H1 (cell line): ENCODE measurements at places on chromosomes 3 and 15.

- DNase-seq: peak; percentile 93
- peak within 1 kb of the TSS; percentile 86 for H3K27ac ChIP-seq
Measured at GRCh38 chr15:48177766-48178647, at the start of gene MYEF2. Gene MYEF2, minus strand, starts transcription at chr15:48178295. Its CDS starts 58 bp downstream, at chr15:48178237.

GRCh38 chr3:13023971-13024764 is 49.1 kb downstream of the IQSEC1 start:
- DNase-seq: no peak
- no peak overlapping the region for H3K27ac ChIP-seq
- H3K27me3 ChIP-seq: no peaks in the 10 kb centered on the region; the same call in 1 of the 2 replicates
- H3K4me3 ChIP-seq: no peak overlapping the region

DNA sequence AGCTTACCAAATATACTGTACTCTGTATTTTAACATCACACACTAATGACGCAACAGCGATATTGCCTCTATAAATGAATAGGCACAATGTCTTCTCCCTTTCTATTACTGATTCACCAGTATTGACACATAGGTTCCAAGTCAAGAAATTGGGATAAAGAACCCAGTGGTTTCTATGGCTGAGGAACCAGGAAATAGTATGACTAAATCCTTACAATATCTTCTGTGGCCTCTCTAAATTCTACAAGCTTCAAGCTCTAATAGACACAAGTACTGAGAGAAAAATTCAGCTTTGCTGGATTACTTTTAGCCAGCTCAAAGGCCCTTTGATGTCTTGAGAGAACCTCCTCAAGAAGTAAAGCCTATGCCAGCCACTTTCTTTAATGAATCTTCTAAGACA is 162.5 kb downstream of the DPH6 start:
- H3K27me3 ChIP-seq: no peaks in the 10 kb centered on the region
- H3K36me3 ChIP-seq: no peaks in the 10 kb centered on the region
- no peaks in the 10 kb centered on the region for H3K4me1 ChIP-seq
- H3K27ac ChIP-seq: no peak overlapping the region
- no peak overlapping the region for H3K4me3 ChIP-seq

GRCh38 chr3:151901644-151902285 is 28.3 kb downstream of the SUCNR1 start:
- DNase-seq: no peak
- H3K36me3 ChIP-seq: no peaks in the 10 kb centered on the region
- no peaks in the 10 kb centered on the region for H3K4me1 ChIP-seq
- no peaks in the 10 kb centered on the region for H3K27me3 ChIP-seq
- H3K27ac ChIP-seq: no peak overlapping the region

DNA sequence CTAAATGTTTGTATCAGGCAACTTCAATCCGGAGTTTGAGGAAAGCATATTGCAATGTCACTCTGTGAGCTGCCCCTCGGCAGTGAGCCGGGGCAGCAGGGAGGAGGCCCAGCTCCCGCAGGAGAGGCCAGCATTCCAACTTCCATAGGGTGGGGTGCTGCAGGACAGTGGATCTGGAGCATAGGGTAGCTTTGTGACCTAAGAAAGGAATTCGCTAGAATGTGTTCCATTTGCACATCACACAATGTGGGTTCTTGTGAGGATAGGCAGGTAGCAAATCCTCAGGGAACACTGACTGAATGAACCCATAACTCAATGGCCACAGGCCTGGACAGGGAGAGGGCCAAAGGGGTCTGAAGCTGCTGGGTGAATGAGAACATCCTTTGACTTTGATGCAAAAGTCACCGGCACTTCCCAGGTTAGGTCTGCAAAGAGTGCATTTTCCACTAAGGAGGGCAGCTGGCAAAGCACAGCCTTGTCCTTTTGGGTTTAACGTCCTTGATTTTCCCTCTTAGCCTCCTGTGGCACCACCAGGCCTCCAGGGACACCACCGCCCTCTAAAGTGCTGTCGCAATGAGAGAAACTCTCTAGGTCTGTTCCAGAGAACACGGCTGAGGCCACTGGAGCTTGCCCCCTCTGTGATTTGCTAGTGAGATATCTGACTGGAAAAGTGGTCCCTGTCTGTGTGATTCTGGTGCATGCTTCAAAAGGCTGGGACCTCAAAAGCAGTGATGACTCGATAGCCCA is 36.2 kb downstream of the GABRB3 start:
- no peak for DNase-seq
- H3K4me1 ChIP-seq: peaks cover 11% of the 10 kb centered on the region
- no peaks in the 10 kb centered on the region for H3K27me3 ChIP-seq

- no peak overlapping the region for H3K4me3 ChIP-seq
- H3K36me3 ChIP-seq: no peaks in the 10 kb centered on the region
- no peak for DNase-seq
- peaks cover 22% of the 10 kb centered on the region for H3K27me3 ChIP-seq
Measured at GRCh38 chr3:128996726-128997125, 2.9 kb upstream of the CFAP92 start.

DNA sequence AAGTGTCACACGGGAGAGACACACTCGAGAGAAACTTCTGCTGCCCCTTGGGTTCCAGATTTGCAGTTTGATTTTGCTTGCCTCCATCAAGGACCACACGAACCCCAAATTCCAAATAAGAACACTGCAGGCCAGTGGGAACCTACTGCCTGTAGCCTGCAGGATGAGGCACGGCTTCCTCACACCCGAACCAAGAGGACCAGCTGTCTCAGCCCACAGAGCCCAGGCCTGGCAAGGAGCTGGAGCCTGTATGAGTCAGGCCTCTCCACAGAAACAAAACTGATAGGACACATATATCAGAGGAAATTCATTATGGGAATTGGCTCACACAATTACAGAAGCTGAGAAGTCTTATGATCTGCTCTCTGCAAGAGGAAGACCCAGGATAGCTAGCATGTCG is 188.1 kb upstream of the NSMCE3 start:
- H3K4me3 ChIP-seq: no peak overlapping the region
- no peaks in the 10 kb centered on the region for H3K36me3 ChIP-seq
- H3K4me1 ChIP-seq: no peaks in the 10 kb centered on the region
- H3K27me3 ChIP-seq: no peaks in the 10 kb centered on the region
- H3K27ac ChIP-seq: no peak overlapping the region
- DNase-seq: no peak

DNA sequence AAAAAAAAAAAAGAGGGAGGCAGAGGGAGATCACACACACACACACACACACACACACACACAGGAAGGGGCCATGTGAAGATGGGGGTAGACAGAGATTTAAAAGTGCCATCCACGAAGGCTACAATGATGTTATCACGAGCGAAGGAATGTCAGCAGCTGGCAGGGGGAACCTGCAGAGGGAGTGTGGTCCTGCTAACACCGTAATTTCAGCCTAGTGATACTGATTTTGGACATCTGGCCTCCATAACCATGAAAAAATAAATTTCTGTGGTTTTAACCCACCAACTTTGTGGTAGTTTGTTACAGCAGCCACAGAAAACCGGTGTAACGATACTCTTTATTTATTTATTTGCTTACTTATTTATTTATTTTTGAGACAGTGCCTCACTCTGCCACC is 76.0 kb downstream of the TMCO5A start:
- H3K4me1 ChIP-seq: no peaks in the 10 kb centered on the region
- no peaks in the 10 kb centered on the region for H3K27me3 ChIP-seq
- no peaks in the 10 kb centered on the region for H3K36me3 ChIP-seq
- no peak overlapping the region for H3K27ac ChIP-seq
- H3K4me3 ChIP-seq: no peak overlapping the region
- DNase-seq: no peak

- DNase-seq: no peak
- no peaks in the 10 kb centered on the region for H3K36me3 ChIP-seq
Measured at GRCh38 chr3:76631251-76631650, 408.6 kb upstream of the ROBO2 start.

DNA sequence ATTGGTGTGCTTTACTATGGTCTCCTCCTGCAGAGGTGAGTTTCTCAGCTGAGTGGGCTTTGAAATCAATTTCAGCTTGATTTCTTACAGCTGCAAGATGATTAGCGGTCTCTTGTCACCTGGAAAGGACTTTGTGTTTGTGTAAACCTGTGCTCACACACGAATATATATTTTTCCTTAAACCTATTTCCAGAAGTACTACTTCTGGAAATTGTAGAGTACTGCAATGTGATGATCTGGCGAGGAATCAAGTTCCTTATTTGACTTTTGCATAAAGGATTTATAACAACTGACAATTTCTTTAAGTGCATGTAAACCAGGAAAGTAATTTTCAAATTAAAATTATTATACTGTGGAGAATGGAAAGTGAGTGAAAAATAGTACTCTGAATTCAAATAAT is 2.1 kb downstream of the MCTP2 start:
- H3K36me3 ChIP-seq: no peaks in the 10 kb centered on the region
- no peak for DNase-seq
- H3K4me3 ChIP-seq: no peak overlapping the region
- H3K4me1 ChIP-seq: no peaks in the 10 kb centered on the region
- peaks cover 7% of the 10 kb centered on the region for H3K27me3 ChIP-seq

DNA sequence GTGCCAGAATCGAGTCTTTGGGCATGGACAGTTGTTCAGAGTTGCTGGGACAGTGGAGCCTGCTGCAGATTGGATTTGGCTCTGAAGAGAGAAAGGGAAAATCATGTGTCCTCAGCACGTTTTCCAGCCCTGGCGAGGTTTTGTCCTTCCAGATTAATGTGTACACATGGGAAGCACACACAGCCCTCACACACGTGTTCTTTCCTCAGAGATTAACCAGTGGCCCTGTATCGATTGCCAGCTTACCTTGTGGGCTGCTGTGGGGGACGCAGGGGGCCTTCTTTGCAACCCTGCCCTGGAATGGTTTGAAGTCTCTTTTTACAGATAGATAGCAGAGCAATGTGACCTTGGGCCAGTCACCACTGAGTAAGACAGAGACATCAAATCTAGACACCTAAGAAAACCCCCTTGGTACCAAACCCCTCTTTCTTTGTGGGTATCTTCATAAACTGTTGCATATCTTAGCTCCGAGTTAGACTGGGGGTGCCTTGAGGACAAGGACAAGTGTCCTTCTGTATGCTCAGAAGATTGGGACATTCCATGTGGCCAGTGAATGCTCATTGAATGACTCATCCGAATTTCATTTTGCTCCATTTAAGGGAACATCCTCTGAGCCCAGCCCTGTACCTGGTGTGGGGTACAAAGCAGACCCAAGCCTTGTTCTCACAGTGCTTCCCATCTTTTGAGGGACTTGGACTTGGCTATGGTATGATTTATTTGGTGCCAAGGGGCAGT is 48.0 kb downstream of the SMAD6 start:
- H3K27ac ChIP-seq: no peak overlapping the region
- peaks cover 23% of the 10 kb centered on the region for H3K4me1 ChIP-seq
- no peak overlapping the region for H3K4me3 ChIP-seq
- no peaks in the 10 kb centered on the region; the same call in 1 of the 2 replicates for H3K36me3 ChIP-seq
- no peak for DNase-seq
- no peaks in the 10 kb centered on the region for H3K27me3 ChIP-seq

DNA sequence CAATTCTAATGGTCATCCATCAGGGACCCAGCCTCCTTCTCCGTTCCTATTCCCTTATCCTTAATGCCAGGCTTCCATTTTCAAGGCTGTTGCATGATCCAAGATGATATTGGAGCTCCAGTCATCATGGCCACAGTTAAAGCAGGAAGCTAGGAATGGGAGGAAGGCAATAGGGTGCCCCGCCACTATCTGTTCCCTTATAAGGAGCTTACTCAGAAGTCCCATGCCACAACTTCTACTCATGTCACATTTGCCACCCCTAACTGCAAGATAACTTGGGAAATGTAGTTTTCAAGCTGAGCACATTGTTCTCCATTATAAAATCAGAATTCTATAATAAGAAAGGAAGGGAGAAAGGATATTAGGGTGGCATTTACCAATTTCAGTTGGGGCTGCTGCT is 38.6 kb upstream of the SPSB4 start:
- H3K36me3 ChIP-seq: no peaks in the 10 kb centered on the region
- H3K4me1 ChIP-seq: peaks cover 11% of the 10 kb centered on the region
- peaks cover 2% of the 10 kb centered on the region; the same call in 1 of the 2 replicates for H3K27me3 ChIP-seq
- no peak for DNase-seq
- no peak overlapping the region for H3K4me3 ChIP-seq

DNA sequence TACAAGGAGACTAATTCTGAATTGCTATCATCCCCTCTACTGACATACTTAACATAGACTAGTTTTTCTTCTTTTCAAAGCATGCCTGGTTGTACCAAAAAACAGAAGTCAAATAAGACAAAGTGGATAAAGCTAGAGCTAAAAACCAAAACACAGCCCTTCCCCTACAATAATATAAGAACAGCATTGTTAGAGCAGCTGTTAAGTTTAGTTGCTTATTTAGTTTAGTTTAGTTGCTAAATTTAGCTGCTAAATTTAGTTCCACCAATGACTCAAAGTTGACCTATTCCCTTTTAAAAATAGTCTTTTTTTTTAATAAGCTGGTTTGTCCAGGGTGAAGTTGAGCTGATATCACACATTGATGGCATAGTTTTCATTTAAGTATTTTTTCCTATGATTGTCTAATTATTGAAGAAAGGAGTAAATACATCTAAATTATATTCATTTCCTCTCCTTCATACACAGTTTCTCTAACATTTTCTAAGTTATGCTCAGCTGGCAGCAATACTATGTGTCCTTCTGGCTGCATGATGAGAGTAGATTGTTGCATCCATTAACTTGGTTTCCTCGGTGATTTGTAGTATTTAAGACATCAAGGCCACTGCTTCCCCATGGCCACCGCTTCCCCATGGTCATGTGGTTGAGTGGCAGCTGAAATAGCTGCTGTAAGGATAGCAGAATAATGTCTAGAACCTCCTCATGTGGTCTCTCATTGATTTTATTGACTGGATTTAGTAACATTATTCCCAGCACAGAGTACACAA is 718.6 kb upstream of the NECTIN3 start:
- no peaks in the 10 kb centered on the region for H3K4me1 ChIP-seq
- H3K27ac ChIP-seq: no peak overlapping the region
- no peak for DNase-seq
- no peaks in the 10 kb centered on the region for H3K27me3 ChIP-seq
- H3K36me3 ChIP-seq: no peaks in the 10 kb centered on the region

DNA sequence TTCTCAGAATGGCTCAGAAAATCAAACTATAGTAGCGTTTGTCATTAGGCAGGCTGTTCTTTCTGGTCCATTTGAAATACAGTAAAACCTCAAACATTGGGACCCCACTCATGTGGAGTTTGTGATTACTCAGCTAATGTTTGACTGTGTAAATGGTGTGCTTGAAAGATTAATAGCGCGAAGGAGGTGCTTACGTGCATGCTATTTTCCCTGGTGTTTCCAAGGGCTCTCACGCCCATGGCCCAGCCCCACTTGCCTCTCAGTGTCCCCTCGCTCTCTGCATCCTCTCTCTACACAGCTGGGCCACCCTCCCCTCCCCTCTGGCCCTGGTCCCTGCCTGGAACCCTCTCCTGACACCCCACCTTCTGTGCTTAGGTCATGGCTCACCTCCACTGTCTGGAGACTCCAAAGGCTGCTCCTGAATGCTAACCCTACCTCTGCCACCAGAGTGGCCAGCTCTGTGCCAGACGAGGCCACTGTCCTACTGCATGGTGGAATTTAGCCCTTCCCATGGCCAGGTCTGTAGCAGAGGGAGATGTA is 194.2 kb downstream of the PLCL2 start:
- DNase-seq: no peak
- no peaks in the 10 kb centered on the region for H3K36me3 ChIP-seq
- no peaks in the 10 kb centered on the region for H3K27me3 ChIP-seq
- H3K27ac ChIP-seq: no peak overlapping the region
